ENCODE measurements at places on chromosomes 6 and 20.

GRCh38 chr20:6768228-6769140 lies 998 bp downstream of the BMP2 start:
- no peak for DNase-seq

DNA sequence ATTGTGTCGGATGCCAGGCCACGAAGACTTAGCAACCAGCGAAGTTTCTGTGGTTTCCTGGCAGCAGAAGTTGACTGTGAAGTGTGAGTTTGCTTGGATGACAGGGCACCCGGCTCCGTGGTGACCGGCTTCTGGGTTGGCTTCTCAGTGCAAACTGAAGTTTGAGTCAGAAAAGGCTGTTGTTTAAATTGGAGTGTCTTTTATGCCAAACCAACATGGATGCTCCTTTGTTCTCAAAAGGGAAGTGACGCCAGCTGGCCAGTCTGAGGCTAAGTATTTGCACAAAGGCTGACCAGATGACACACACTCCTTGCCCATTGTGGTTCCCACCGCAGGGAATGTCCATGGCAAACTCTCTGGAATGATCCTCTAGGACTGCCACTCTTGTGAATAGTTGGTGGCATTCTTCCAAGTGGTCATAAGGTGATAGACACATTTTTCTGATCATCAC lies 164.8 kb upstream of the QKI start:
- no peak for DNase-seq

GRCh38 chr6:7085911-7086310 lies 21.9 kb upstream of the RREB1 start:
- no peak for DNase-seq

- no peak for DNase-seq
These were observed 58.9 kb upstream of the CDH4 start for GRCh38 chr20:61193164-61193563.

GRCh38 chr6:24919056-24919892 lies 16.5 kb downstream of the RIPOR2 start:
- DNase-seq: no peak

- no peak for DNase-seq
These were observed 125.9 kb downstream of the HS3ST5 start for GRCh38 chr6:114216789-114217467.

GRCh38 chr6:147325557-147325956 lies 121.3 kb downstream of the STXBP5 start:
- no peak for DNase-seq

DNA sequence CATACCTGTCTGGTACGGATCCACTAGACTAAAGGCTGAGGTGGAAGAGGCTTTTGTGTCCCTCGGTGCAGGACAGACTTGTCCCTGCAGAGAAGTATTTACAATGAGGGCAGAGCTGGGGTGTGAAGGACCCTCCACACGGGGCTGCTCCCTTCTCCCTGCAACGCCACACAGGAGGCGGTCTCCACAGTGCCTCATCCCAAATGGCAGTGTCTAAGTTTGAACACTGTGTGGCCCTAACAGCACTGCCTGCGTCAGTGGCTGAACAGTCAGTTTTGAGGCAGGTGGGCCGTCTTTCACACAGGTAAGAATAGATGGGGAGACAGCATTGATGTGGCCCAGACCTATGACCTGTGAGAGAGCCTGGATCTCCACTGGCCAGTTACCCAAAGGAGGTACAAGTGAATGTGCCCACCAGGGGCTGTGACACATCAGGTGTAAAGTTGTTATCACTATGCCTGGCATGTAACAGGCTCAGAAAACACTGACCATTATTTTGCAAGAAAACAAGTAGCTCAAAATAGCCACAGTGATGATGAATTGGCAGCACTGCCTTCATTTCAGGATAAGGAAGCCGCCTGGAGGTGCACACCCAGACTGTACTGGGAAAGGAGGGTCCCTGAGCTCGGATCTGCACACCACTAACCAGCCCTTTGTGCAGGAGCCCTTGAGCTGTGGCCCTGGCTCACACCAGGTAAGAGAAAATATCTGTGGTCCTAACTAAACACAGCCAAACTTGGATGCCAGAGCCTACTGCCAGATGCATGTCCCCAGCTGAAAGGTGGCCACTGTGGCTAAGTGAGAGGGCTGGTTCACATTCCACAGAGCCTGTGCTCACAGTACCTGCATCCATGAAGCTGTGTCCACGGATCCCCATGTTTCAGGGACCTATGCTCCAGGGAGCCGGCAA lies 246.7 kb downstream of the DLL1 start:
- DNase-seq: no peak

- no peak for DNase-seq
These were observed 142.1 kb downstream of the HAO1 start for GRCh38 chr20:7798176-7798575.

- DNase-seq: no peak
These were observed 16.8 kb upstream of the RHAG start for GRCh38 chr6:49653438-49653837.

GRCh38 chr6:147078602-147079001 lies 125.6 kb upstream of the STXBP5 start:
- DNase-seq: no peak

- no peak for DNase-seq
These were observed 181.4 kb downstream of the PHF3 start for GRCh38 chr6:63816982-63817436.

- no peak for DNase-seq
These were observed 11.8 kb upstream of the BFSP1 start for GRCh38 chr20:17542993-17543412.

GRCh38 chr6:112155886-112156285 lies 68.5 kb downstream of the FAM229B start:
- DNase-seq: no peak

DNA sequence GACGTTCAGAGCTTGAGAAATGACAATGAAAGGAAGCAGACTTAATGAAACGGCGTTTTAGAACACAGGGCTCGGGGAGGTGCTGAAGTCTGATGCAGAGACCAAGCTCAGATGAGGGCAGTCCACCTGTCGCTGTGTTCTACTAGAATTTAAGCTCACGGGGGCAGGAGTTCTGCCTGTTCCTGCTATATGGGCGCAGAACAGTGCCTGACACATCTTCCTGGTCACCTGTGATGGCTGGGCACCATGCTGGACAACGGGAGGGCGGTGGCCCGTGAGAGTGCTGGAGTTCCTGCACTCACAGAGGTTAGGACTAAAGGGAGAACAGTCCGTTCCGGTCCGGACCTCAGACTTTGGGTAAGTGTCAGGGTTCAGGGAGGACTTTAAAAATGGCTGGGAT lies 130.6 kb downstream of the ERMARD start:
- no peak for DNase-seq

DNA sequence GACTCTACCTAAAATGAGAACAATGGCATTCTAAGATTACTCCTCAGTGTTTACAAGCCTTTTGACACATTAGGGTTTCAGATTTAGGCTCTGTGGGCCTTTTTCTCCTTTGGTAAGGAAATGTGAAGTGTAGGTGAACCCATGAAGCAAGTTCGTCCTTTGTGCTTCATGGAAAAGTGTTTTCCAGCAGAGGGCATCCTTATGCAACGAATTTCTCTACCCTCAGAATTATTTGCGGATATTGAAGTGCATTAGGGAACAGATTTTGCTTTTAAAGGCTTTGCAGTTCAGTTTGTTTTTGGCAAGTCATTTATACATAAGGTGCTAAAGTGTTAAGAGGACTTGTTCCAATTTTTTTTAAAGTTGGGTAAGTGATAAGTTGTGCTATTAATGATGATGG lies 55.7 kb upstream of the FERMT1 start:
- DNase-seq: no peak

DNA sequence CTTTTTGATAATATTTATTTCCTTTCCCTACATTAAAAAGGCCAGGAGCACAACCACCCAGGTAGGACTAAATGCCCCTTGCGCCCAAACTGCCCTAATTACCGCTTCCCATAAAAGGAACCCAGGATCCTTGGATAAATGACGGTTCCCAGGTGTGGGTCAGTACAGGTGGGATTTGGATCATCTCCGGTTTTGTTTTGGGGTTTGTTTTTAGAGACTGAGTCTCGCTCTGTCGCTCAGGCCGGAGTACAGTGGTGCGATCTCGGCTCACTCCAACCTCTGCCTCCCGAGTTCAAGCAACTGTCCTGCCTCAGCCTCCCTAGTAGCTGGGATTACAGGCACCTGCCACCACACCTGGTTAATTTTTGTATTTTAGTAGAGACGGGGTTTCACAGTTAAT lies 28.4 kb downstream of the ZNF217 start:
- no peak for DNase-seq

DNA sequence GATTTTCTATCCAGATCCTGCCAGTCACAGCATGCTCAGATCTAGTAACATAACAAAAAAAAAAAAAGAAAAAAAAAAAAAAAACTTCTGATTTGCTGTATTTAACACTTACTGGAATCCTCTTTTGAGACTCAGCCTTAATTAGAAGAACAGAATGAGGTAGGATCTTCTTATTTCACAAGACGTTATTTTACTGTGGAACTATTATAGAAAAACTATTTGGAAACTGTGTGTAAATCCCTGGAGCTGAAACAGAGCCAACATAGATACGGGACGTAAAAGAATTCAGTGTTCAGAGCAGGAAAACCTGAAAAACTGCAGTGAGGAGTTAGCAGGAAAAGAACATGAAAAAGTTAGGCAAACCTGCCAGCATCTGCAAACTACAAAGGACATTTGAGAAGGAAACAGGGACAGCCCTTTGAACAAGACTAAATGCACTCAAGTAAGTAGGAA lies 3.4 kb upstream of the ZNF217 start:
- DNase-seq: no peak

- no peak for DNase-seq
These were observed 57.6 kb upstream of the TIAM2 start for GRCh38 chr6:154937306-154938220.

GRCh38 chr20:46725186-46726165 lies 16.0 kb downstream of the SLC2A10 start:
- no peak for DNase-seq

DNA sequence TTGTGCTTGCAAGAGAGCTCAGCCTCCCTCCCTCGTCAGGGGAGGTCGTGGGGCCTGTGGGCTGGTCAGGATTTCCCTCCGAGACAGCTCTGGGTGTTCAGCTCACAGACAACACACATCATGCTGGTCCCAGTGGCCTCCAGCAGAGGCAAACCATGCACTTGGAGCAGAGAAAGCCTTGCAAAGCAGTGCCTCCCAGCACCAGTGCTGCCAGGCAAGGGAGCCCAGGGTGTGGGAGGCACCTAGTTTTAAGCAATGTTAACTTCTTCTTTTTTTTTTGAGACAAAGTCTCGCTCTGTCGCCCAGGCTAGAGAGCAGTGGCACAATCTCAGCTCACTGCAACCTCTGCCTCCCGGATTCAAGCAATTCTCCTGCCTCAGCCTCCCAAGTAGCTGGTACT lies 34.0 kb upstream of the INSM1 start:
- DNase-seq: no peak

DNA sequence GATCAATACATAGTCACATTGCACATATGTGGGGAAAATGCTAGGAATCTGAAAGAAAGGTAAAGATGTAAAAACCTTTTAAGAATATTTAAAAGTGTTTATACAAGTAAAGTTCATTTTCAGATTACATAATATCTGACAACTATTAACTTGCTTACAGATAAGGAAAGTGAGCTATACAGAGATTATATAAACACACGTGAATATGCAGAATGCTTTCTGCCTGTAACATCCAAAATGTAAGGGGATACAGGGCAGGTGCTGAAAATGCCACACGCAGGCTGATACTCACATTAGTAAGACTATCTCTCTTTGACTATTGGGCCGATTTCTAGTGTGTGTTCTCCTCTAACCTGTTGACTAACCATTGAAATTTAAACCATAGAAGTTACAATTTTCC lies 17.9 kb upstream of the MAP7 start:
- DNase-seq: no peak

DNA sequence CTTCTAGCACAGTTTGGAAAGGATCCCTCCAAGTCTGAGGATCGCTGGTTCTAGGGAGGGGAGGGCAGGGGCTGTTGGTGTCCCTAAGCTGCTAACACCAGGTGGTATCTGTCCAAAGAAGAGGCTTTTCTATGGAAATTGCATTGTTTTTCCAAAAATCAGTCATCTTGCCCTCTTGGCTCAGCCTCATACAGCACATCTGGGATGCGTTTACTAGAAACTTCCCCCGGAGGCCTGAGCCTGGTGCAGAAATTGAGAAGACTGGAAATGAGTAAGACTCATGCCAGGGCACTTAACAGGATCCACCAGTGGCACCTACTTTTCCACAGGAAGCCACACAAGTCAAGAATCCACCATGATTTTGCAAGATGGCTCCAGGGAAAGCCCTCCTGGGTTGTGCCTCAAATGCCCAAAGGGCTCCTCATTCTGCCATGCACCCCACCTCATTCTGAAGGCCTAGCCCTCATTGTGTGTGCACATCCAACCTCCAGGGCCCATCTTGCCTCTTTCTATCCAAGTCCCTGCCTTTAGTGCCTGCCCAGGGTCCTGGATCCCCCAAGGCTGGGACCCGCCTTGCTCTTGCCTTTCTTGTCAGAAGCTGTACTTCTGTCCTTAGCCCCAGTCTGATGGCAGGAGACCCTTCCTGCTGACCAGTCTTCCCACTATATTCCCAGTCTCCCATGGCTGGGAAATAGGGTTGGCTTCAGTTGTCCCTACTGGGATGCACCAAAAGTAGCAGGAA lies 97.6 kb downstream of the MRPL14 start:
- DNase-seq: no peak

DNA sequence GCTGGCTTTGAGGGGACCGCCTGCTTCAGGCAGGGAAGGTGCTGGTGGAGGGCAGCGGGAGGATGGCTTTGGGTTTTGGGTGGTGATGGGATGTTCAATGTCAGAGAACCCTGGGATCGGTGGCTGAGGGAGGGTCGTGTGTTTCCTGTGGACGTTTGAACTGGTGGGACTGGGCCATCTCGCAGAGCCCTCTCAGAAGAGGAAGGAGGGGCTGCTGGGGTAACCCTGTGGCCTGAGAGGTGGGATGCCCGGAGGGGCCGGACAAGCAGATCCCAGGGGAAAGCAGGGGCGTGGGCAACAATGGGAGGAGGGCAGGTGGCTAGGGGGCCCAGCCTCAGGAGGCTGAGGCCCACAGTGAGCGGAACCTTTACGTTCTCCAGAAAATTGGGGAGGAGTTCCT lies 34.9 kb downstream of the PYGB start:
- no peak for DNase-seq

DNA sequence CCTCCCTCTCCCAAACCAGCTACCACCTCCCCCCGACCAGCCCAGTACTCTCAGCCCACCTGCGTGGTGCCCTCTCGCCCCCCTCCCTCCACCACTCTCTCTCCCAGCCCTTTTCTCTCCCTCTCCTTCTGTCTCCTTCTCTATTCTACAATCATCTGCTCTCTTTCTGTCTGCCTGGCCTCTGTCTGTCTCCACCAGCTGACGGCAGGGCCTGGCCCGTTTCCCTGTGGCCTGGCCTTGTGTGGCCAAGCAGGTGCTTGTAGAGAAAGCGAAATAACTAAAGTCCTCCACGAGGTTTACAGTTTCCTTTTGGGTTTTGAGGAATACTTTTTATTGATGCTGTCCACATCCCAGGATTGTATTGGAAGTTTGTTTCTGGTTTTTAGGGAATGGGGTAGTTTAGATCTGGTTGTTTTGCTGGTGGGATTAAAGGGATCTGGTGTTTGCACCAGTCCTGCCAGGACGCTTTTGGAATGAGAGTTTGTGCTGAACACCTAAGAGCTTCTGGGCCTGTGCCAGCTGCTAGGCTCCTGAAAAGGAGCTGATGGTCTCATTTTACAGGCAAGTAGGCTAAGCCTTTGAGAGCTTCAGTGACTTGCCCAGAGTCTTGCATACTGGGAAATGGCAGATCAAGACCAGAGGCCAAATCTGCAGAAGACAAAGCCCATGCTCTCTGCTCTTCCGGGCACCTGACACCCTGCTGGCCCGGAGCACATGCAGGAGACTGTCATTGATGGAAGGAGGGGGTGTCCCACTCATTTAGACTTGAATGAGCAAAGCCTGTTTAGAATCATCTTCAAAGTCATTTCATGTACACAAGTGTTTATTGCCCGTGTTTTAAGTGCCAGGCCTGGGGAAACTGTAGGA lies 161.7 kb downstream of the SYCP2 start:
- DNase-seq: no peak
